A549 (cell line): ENCODE measurements at places on chromosomes 3 and 15.

DNA sequence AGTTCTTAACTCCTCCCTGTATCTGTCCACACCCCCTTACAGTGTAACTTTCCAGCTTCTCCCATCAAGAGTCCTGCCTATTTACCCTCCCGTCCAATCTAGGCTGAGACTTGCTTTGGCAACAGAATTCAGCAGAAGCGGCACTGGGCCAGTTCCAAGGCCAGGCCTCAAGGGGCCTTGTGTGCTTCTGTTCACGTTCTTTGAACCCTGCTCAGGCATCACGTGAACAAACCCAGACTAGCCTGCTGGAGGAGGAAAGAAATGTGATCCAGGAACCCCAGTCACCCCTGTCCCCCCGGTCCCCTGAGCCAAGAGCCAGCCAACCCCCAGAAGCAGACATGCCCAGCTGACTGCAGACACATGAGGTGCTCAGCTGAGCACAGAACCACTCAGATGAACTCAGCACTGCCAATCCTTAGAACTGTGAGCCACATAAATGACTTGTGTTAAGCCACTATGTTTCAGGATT, 76.1 kb upstream of the DCLK3 start:
- DNase-seq, result no peak

DNA sequence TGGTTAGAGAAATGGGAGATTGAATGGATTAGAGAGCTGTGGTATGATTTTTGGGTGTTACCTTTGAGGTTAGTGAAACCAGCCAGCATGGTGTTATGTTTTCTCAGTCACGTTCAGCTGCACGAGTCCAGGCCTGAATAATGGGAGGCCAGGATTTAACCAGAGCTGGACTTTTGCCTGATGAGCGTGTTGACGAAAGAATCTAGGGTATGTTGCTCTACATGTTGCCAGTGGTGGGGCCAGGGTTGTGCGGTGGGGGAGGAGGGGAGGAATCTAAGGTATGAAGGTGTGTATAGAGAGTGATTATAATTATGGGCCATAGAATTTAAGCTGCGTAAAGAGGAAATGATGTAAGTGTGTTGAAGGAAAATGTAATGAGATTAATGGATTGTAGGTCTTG, 22.8 kb downstream of the MINDY2 start:
- no peak for DNase-seq

- DNase-seq, result no peak
These were observed 11.6 kb downstream of the OXTR start for GRCh38 chr3:8757551-8758518.

DNA sequence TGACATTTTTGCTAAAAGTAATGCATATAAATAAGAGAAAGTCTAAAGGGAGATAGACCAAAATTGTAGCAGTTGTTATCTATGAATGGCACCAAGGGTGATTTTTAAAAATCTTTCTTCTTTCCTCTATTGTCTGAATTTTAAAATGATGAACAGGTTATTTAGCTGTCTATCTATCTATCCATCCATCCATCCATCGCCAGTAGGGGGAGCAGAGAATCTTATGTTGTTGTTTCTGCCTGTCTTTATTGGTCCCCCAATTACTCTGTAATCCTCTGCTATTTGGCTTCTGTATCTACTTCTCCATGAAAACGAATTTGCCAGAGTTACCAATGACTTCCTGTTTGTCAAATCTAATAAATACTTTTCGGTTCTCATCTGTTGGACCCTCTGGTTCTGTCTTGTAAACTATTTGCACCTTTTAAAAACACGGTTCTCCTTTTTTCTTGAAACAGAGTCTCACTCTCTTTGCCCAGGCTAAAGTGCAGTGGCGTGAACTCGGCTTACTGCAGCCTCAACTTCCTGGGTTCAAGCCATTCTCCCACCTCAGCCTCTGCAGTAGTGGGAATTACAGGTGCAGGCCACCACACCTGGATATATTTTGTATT, 86.0 kb downstream of the ECT2 start:
- peak; percentile 60 for DNase-seq

DNA sequence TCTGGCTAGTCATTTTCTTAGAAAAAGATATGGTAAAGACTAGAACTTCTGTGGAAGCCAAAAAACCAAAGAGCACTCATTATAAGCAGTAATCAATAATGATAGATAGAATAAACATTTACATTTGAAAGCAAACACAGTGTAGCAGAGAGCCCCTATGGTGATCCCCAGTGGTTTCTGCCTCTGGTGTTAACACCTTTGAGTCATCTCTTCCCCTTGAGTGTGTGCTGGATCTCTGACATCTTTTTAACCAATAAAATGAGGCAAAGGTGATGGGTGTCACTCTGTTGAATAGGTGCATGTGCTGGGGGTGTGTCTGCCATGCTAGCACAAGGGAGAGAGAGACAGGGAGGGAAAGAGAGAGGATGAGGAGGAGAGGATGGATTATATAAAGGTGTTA, 121.6 kb downstream of the TFG start:
- DNase-seq, result no peak

GRCh38 chr15:43370975-43371974, at the start of the genes TUBGCP4 and ZSCAN29:
TUBGCP4 (plus strand) TSS chr15:43371101; CDS start chr15:43371355, 254 bp downstream.
ZSCAN29 (minus strand) TSS chr15:43371043; CDS start chr15:43369913, 1,130 bp downstream.
- peak; percentile 76 for DNase-seq

DNA sequence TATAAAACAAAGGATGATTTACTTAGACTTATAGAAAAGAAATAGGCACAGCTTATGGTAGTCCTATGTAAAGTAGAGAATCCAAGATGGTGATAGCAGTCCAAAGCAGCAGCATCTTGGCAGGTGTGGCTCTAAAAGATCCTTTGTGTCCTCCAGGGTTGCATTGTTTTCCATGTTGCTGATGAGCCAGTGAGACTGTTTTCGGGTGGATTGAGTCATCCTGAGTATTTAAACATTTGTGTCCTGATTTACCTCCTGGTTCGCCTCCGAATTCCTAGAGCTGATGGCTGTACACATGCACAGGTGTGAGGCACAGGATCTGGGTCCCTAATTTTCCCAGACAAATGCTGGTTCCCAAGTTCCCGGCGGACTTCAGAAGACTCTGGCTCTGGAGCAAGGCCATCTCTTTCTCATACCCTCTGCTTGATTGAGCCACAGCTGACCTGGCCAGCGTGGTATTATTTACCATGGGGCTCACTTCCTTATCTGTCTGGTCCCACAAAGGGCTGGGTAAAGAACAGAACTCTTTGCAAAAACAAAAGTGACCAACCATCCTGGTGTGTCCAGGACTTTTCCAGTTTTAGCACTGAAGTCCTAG, 51.0 kb downstream of the ARNT2 start:
- DNase-seq, result no peak

- DNase-seq, result no peak
These were observed 170.5 kb downstream of the PYDC2 start for GRCh38 chr3:191631496-191631895.

DNA sequence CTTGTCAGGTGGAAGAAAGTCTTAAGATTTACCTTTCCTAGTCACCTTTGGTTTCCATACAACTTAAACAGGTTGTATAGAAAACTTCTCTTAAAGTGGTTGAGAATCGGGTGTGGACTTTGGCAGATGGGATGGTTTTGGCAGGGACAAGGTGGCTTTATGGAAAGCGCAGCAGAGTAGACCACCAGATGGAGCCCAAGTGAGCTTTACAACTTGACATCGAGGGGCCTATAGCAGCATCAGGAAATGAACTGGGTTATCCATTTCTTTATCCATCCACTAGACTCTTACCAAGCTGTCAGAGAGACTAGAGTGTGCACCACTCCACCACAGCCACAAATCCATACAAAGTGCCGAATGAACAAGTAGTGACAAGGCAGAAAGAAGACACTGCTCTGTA, 85.3 kb upstream of the MBNL1 start:
- peak; percentile 62 for DNase-seq

DNA sequence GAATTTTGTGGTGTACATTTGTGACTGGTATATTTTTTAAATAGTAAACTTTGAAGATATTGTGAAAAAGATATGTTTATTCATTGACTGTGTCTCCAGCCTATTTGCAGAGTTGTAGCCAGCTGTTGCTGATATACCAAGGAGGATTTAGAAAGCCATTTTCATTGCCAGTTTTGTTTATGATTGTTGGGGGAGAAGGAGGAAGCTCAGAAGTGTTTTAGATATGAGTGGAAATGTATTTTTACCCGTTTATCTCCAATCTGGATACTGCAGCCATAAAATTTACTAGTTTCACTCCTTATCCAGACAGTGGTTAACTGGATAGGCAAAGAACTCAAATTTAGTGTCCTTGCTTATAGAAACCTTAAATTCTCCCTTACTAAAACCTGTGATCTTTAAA, 18.8 kb downstream of the ATP11B start:
- DNase-seq, result no peak

GRCh38 chr3:195549931-195550519, 6.9 kb upstream of the PPP1R2 start:
- no peak for DNase-seq

DNA sequence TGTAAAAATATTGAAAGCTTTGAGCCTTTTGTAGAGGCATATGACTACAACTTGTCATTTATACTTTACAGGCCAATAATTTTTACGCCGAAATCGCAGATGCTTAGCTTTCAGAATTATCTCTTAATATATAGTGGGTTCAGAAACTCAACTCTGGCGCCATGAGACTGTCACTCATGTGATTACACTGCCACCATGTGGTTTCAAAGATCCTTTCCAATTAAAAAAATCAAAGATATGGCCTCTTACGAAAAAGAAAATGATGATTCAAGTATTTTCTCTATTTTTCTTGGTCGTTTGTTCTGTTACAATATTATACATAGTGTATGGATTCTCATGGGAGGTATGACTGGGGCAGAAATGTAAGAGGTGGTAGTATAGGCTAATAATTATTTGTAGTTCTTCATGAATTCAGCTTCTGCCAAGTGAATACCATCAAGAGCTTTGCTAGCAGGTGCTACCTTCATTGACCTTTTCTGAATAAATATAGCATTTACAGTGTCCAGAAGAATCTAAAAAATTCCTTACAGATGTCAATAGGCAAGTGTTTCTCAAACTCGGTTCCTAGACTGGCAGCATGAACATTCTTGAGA, 751.7 kb upstream of the GOLIM4 start:
- no peak for DNase-seq

- DNase-seq, result no peak
These were observed 3.3 kb downstream of the TMEM115 start for GRCh38 chr3:50355829-50356552.

- peak; percentile 43 for DNase-seq
These were observed 268.7 kb downstream of the TBC1D5 start for GRCh38 chr3:17473761-17474160.

DNA sequence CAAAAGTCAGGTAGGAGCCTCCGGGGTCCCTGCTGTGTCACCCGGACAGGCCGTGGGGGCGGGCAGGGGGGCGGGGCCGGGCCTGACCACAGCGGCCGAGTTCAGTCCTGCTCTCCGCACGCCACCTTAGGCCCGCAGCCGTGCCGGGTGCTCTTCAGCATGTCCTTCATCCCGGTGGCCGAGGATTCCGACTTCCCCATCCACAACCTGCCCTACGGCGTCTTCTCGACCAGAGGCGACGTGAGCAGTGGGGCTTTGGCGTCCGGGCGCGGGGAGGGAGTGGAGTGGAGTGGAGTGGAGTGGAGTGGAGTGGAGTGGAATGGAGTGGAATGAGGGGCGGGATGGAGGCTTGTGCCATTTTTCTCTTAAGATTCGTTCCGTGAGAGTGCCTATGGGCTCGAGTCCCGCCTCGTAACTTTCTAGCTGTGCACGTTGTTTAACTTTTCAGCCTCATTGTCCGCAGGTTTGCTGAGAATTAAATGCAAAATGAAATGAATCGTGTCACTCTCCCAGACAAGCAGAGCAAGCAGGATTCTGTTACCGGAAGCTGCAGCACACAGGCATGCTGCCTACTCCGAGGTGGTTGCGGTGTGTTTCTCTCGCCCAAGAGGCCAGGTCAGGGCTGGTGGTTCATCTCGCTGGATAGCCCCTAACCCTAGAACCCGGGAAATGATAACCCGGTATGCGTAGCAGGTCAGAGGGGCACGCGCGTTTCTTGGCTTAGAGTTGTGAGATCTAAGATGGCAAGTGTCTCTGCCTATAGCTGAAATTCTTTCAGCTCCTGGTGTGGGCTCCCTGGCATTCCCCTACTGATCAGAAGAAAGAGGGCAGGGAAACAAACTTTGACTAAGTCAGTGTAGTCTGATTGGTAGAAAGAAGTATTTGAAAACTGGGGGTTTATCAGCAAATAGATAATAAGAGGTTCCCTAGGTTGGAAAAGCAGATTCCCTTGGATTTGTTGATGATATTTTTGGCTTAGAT, at the start of gene FAH:
Gene FAH (plus strand): TSS at position 104 of the 981 bp plus-strand sequence. CDS start 56 bp downstream, at position 160.
- DNase-seq, result no peak

- DNase-seq, result no peak
These were observed 84.3 kb downstream of the TTBK2 start for GRCh38 chr15:42836251-42836650.
